GM12878 (cell line): ENCODE measurements at places on chromosomes 11 and 22. TPM values are rescaled to one million over a fixed set of nuclear protein-coding genes. Genes with fewer than 3 reads are reported as not detected.

GRCh38 chr11:101872171-101872882 lies 42.5 kb upstream of the CEP126 start:
- H3K27ac ChIP-seq, result no peak overlapping the region
- H3K4me3 ChIP-seq, result no peak overlapping the region
- no peaks in the 10 kb centered on the region for H3K36me3 ChIP-seq
- no peaks in the 10 kb centered on the region for H3K27me3 ChIP-seq

- H3K27ac ChIP-seq, result no peak overlapping the region
- DNase-seq, result no peak
- H3K4me1 ChIP-seq, result no peaks in the 10 kb centered on the region
- no peaks in the 10 kb centered on the region for H3K27me3 ChIP-seq
- H3K36me3 ChIP-seq, result no peaks in the 10 kb centered on the region
Measured at GRCh38 chr11:118194835-118195627, 18.6 kb upstream of the SCN2B start.

DNA sequence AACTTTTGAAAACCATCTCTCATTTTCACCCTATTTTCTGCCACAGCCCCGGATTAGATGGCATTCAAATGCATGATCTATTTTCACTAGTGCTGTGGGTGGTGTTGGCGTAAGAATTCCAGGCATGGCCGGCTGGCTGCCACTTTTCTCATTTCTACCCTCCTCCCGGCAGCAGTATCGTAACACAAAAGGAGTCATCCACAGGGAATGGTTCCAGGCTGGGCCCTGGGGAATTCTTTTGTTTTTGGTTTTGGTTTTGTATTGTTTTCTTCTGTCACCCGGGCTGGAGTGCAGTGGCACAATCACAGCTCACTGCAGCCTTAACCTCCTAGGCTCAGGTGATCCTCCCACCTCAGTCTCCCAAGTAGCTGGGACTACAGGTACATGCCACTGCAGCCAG lies 13.8 kb downstream of the JAML start:
- H3K36me3 ChIP-seq, result no peaks in the 10 kb centered on the region
- H3K4me3 ChIP-seq, result no peak overlapping the region
- no peak overlapping the region for H3K27ac ChIP-seq
- DNase-seq, result no peak
- peaks cover 29% of the 10 kb centered on the region for H3K4me1 ChIP-seq

- H3K27ac ChIP-seq, result no peak overlapping the region
- H3K36me3 ChIP-seq, result no peaks in the 10 kb centered on the region
- DNase-seq, result no peak
- no peaks in the 10 kb centered on the region for H3K4me1 ChIP-seq
- H3K27me3 ChIP-seq, result no peaks in the 10 kb centered on the region
- H3K4me3 ChIP-seq, result no peak overlapping the region
Measured at GRCh38 chr11:28794405-28794804, 686.2 kb downstream of the METTL15 start.

DNA sequence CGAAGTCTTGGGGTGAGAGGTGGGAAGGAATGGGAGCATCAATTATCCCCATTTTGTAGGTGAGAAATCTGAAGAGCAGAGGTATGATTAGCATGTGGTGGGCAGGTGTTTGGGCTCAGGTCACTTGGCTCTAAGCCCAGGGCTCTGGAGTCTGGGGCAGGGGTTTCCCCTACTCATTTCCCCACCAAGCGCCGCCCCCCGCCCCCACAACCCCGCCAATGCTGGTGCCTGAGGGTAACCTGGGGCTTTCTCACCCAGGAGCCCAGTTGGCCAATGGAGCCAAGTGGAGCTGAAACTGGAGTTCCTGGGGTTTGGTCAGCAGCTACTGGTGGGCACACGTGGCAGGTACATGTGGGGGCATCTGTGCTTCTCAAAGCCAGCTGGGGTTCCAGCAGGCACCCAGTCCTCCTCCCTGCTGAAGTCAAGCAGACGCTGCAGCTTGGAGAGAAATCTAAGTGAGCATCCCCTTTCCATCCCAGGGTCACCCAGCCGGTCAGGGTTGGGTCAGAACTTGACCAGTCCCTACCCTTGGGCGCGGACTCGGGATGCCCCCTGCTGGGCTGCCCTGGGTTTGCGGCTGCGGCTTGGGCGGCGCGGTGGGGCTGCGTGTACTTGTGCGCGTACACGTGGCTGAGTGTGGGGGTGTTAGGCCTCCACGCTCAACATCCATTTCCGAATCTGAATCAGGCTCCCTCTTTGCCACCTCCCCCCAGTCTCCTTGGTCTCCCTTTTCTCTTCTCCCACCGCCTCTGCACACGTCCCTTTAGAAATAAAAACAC lies 1.7 kb upstream of the CHRM1 start:
- no peak for DNase-seq
- H3K4me3 ChIP-seq, result no peak overlapping the region
- H3K27ac ChIP-seq, result no peak overlapping the region
- peaks cover 12% of the 10 kb centered on the region for H3K27me3 ChIP-seq
- H3K36me3 ChIP-seq, result no peaks in the 10 kb centered on the region

DNA sequence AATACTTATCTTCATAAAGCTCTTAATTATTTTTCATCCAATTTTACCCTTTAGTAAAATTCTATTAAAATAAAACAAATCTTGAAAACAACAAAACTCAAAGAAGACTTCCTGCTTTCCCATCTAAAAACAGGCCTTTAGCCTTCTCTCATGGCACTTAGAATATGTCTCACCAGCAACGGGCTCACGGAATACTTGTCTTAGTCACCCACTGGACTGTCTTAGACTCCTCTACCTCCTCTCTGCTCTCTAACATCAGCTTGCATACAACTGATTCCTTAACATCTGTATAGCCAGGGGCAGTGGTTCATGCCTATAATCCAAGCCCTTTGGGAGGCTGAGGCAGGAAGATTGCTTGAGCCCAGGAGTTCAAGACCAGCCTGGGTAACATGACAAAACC lies 13.7 kb downstream of the HPS5 start:
- no peaks in the 10 kb centered on the region for H3K27me3 ChIP-seq
- H3K27ac ChIP-seq, result no peak overlapping the region
- DNase-seq, result no peak
- peaks cover 32% of the 10 kb centered on the region for H3K36me3 ChIP-seq
- H3K4me3 ChIP-seq, result no peak overlapping the region

DNA sequence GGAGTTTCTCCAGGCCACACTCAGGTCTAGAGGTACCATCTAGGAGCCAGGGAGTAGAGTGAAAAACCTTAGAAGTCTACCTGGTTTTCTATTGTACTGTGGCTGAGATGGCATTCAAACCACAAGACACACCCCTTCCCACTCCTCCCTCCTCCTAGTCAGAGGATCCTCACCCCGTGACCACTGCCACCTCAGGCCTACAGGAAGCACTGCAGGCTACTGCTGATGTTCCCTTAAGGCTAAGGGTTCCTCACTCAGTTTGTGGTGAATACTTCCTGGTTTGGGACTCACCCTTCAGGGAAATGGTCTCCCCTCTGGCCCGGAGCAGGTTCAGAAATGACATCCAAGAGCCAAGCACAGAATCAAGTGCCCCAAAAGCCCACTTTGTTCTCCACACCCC lies 1293.9 kb downstream of the JRKL start:
- H3K36me3 ChIP-seq, result no peaks in the 10 kb centered on the region
- no peak overlapping the region for H3K27ac ChIP-seq
- DNase-seq, result no peak

GRCh38 chr22:42363892-42364291 lies 68.3 kb downstream of the NFAM1 start:
- no peak for DNase-seq
- peaks cover 15% of the 10 kb centered on the region for H3K27me3 ChIP-seq
- no peak overlapping the region for H3K4me3 ChIP-seq
- peaks cover 12% of the 10 kb centered on the region for H3K4me1 ChIP-seq
- no peak overlapping the region for H3K27ac ChIP-seq

GRCh38 chr11:69443968-69444364 lies 37.5 kb upstream of the LINC01488 start:
- no peak overlapping the region for H3K4me3 ChIP-seq
- no peak for DNase-seq
- H3K36me3 ChIP-seq, result no peaks in the 10 kb centered on the region
- H3K4me1 ChIP-seq, result peaks cover 28% of the 10 kb centered on the region
- no peaks in the 10 kb centered on the region; the same call in 1 of the 2 replicates for H3K27me3 ChIP-seq

GRCh38 chr11:101278286-101278685 lies 148.7 kb upstream of the PGR start:
- DNase-seq, result no peak
- no peak overlapping the region for H3K4me3 ChIP-seq
- no peaks in the 10 kb centered on the region for H3K4me1 ChIP-seq

DNA sequence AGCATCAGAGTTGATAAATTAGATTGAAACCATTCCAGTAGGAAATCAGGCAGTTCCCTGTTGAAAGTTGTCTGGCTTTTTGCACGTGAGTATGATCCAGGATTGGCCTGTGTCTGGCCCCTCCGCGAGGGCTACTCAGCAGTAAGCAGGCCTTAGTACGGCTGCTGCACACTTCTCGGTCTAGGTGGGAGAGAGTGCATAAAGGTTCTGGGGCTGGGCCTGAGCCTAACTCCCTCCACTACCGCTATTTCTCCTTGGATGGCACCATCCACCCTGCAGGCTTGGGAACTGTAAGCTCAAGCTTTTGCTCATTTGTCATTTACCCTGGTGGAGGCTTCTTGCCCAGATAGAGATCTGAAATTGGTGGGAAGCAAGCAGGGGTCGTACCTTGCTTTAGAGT lies 22.0 kb downstream of the TUB start:
- DNase-seq, result no peak
- no peak overlapping the region for H3K27ac ChIP-seq
- no peaks in the 10 kb centered on the region for H3K27me3 ChIP-seq
- no peaks in the 10 kb centered on the region for H3K36me3 ChIP-seq

DNA sequence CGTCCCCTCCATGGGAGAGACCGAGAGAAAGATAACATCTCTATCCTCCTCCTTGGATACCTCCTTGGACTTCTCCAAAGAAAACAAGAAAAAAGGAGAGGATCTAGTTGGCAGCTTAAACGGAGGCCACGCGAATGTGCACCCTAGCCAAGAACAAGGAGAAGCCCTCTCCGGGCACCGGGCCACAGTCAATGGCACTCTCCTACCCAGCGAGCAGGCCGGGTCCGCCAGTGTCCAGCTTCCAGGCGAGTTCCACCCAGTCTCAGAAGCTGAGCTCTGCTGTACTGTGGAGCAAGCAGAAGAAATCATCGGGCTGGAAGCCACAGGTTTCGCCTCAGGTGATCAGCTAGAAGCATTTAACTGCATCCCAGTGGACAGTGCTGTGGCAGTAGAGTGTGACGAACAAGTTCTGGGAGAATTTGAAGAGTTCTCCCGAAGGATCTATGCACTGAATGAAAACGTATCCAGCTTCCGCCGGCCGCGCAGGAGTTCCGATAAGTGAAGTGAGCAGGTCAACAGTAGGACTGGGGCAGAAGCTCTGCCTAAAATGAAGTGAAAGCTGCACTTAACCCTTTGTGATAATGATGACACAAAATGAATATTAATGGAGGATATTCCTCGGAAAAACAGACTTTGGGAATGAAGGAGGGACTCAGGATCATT lies 65.3 kb downstream of the WNT11 start:
- DNase-seq, result no peak
- H3K4me1 ChIP-seq, result no peaks in the 10 kb centered on the region
- no peaks in the 10 kb centered on the region for H3K27me3 ChIP-seq
- H3K36me3 ChIP-seq, result peaks cover 9% of the 10 kb centered on the region
- no peak overlapping the region for H3K4me3 ChIP-seq

Gene CST6
- not detected in 2 replicates for total RNA-seq

Gene DGCR6
- total RNA-seq, result 0.13 and 0.31 TPM in 2 replicates

Gene PHOX2A
- not detected in 2 replicates for total RNA-seq

Gene RNF214
- 15.2 and 16.8 TPM in 2 replicates for total RNA-seq

Gene C11orf24
- total RNA-seq, result 61.7 and 74.6 TPM in 2 replicates

Gene MISFA
- 3.8 and 4.6 TPM in 2 replicates for total RNA-seq

Gene TSSK2
- total RNA-seq, result not detected in 2 replicates
